ENCODE measurements at places on chromosomes 11 and 22.

DNA sequence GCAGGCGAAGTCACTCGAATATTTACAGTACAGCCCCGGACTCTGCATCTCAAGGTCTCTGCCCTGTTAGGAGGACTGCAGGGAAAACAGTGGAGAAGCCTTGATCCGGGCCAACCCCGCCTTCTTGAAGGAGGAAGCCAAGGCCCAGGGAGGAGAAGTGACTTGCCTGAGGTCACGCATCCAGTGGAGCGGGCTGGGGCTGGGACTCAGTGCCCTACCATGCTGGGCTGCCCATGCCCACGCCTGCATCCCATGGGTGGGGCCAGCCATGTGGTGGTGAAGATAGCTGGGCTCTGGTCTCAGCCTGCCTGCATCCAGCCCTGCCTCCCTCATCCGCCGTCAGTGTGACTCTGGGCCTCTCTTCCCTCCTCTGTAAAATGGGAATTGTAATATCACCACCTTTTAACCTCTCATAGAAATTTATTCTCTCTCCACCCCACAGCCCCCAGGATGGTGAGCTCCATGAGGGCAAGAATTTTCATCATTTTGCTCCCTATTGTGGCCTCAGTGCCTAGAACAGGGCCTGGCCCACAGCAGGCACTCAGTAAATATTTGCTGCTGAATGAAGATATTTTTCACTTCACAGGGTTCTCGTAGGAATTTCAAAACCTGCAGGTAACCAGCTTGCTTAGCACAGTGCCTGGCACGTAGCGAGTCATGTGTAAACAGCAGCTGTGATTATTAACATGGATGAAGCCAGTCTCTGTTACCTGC, 57.3 kb downstream of the OTOG start:
- no peak for DNase-seq

GRCh38 chr11:24437123-24437522, 59.7 kb upstream of the LUZP2 start:
- no peak for DNase-seq

- no peak for DNase-seq
Observed at GRCh38 chr22:36466258-36466657, 15.2 kb downstream of the TXN2 start.

- no peak for DNase-seq
Observed at GRCh38 chr11:119641983-119642745, 86.8 kb downstream of the NECTIN1 start.

DNA sequence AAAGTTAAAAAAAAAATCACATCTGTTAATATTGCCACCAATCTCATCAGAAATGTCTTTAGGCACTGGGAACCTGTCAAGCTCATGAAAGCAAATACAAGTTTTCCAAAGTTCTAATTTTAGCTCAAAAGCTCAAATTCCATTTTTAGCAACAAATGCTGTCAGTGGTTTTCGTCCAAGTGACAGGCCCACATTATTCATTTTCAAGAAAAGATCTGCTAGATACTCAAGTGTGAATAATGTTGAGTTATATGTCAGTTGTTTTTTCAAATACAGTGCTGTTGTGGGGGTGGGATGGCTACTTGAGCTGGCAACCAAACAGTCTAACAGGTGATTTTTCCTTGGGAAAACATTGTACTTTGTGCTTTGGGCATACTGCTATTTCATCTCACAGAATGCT, 1072.6 kb downstream of the OPCML start:
- DNase-seq, result no peak

DNA sequence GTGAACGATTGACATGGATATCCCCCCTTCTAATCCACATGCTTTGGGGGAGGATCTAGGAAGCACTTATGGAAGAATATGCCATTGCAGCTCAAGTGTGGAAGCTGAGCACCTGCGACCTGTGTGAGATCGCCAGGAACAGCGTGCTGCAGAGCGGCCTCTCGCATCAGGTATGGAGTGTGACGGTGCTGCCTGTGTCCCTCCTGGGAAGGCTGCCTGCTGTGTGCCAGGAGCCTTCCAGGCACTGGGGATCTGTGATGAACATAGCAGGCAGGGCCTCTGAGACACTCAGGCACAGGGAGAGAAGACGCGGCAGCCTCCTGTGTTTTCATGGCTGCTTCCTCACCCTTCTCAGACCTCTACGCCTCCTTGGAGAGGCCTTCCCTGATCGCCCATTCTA, 36.5 kb downstream of the RNF141 start:
- no peak for DNase-seq

DNA sequence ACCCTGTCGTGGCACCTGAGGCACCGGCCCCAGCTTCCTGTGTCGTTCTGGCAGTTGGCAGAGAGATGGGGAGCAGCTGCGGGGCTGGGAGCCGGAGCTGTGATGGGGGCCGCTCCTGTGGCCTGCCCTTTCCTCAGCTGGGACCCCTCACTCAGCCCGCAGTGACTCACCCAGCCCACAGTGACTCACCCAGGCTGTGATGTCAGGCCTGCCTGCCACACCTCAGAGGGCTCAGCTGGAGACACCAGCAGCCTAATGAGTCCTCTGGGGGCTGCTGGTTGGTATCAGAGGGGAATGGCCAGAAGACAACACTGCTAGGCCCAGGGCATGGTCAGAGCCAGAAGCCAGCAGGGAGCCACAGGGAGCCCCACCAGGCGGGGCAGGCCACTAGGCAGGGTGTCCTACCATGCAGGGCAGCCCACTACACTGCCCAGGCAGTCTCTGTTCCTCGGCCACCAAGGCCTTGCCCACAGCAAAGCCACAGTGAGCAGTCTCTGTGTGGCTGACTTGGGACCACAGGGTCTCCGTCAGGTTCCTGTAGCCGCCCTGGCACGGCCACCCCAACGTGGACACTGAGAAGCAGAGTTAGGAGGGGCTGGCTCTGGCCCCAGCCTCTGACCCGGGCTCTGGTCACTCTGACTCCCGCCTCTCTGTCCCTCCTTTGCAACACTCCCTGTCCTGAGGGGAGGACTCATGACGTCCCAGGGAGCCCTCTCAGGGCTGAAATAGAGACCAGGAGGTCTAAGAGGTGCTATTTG, 4.2 kb upstream of the FXYD2 start:
- DNase-seq, result no peak

DNA sequence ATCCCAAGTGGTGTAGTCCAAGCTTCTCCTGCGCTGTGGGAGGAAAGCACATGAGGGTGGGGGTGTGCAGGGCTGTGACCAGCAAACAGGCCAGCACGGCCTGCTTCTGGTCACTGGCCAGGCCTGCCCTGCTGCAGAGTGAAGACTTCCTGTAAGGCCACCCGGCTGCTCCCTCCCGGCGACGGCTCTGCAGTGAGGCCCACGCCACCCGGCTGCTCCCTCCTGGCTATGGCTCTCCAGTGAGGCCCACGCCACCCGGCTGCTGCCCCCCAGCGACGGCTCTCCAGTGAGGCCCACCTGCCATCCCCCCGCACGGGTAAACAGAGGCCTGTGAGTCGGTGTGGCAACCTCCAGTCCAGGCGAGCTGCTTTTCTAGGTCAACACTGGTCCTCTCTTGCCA, 31.4 kb upstream of the BRSK2 start:
- DNase-seq, result no peak

GRCh38 chr11:124080327-124081001, 34.8 kb upstream of the VWA5A start:
- DNase-seq, result no peak

DNA sequence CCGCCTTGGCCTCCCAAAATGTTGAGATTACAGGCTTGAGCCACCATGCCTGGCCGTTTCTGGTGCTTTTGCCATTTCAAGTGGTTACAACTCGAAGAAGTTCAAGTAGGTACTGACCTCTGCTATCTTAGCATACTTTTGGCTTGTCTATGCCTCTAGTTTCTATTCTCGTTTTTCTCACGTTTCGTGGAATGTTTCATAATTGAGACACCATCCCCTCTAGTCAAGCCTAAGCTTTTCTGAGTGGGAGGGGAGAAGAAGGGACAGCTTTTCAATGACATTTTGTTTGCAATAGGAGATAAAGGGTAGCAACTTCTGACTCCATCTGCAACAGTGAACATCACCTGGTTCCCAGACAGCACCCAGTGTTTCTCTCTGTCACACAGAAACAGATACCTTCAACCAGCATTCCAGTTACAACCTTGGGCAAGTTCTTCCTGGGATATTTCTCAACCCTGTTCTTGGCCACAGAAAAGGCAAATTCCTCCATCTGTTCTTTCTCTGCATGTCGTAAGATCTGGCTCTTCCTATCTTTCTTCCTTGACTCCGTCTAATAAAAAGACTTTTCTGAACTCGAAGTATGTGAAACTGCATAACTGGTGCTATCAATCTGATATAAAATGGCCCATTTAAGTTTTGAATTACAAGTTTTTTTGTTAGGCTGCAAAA, 25.5 kb downstream of the DDI1 start:
- no peak for DNase-seq

DNA sequence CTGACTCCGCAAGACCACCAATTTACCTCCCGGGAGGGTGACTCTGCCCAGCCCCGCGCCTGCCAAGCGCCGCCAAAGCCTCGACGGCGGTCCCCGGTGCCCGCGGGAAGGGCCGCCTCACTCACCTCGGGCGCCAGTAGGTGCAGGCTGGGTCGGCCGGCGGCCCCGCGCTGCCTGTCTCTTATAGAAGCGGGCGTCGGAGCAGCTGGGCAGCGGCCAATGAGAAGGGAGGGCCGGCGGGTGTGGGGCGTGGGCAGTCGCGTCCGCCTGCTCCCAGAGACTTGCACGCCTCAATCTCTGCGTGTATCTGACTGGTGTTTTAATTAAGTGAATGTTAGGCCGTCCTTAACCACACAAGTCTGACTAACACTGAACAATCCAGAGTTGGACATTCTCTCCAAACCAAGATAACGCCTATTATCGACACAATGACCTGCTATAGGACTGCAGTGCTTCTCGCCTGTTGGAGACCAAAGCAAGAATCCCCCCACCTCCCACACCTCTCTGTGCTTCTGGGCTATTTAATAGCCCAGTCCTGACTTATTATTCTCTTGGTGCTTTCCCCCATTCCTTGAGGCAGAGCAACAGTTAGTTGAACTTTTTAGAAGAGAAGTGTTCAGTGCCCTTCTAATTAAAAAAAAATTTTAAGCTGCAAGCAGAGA, at the start of gene TPH1:
TPH1 (minus strand) TSS at position 154 of the 662 bp plus-strand sequence. CDS start 5,507 bp downstream, outside the sequence.
- no peak for DNase-seq

- DNase-seq, result no peak
Observed at GRCh38 chr11:134565343-134565891, 153.4 kb upstream of the B3GAT1 start.

GRCh38 chr11:70367071-70367470, 31.3 kb upstream of the CTTN start:
- DNase-seq, result no peak

- no peak for DNase-seq
Observed at GRCh38 chr11:31871310-31872075, 60.4 kb upstream of the PAX6 start.

GRCh38 chr11:119166368-119167076, 2.0 kb upstream of the NLRX1 start:
- DNase-seq, result no peak

GRCh38 chr11:7613394-7613720, 59.9 kb downstream of the CYB5R2 start:
- DNase-seq, result no peak

GRCh38 chr11:3735827-3736226, 61.5 kb downstream of the NUP98 start:
- DNase-seq, result no peak

DNA sequence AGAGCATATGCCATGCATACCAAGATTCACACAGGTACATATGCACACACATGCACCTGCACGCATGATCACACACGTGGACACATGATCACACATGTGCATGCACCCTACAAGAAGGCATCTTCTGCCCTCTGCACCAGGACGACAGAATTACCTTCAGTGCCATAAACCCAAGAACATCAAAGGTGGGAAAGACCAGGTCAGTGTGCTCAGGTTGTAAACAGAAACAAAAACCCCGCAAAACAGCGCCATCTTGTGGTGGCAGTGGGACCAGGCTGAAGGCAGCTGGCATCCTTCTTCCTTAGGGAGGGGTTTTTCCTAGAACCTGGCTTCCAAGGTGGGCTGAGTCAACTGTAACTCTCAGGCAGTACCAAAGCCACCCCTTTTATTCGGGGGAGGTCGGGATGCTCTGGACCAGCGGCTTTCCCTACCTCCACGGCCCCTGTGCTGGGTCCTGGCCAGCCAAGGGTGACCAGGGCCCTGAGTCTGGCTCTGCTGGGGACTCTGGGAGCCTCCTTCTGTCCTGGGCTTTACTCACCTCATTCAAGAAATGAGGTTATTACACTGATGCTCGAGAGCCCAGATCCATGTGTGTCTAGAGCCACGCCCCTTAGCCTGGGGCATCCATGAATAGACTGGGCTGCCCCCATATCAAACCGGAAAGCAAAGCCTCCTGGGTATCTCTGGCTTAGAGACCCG, 69.4 kb upstream of the FGF3 start:
- no peak for DNase-seq

DNA sequence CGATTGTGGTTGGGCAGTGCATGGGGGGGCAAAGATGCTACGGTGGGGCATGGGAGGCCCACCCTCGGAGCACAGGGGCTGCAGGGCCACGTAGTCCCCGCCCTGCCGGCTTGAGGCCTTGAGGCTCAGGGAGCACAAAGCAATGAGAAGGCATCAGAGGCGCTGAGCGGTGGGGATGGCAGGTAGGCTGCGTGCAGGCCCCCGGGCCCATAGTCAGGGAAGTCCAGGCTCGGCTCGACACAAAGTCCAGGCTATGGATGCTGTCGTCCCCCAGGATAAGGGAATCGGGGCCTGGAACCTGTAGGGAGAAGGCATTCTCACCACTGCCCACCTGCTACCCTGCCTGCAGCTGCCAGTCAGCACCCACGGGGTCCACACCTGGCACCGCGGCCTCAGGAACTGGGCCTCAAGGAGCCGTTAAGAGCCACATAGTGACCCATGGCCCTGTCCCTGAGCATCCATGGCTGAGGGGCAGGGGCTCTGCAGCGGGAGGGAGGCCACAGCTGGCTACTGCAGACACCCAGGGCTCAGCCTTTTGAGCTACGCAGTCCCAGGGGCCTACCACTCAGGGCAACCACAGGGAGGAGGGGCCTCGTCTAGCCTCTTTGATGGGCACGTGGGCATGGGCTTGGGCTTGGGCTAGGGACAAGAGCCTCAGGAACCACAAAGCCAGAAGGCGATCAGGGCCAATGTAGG, 179.7 kb downstream of the IGLL1 start:
- no peak for DNase-seq

DNA sequence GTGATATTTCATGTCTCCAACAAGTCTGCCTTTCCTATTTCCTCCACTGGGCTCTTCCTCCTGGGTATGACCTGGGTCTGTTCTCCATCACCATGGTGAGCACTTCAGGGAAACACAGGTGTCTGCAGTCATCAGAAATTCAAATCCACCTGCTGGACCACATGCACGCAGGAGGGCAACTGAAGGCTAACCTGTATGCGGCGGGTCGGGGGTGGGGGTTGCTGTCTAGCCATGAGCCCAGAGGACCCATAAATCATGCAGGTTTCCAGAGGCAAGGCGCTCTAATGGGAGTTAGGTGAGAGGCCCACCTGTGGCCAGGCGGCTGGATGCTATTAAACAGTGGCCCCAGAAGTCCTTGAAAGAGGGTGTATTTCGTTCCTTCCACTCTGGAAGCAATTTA, 11.1 kb upstream of the PAMR1 start:
- DNase-seq, result no peak

DNA sequence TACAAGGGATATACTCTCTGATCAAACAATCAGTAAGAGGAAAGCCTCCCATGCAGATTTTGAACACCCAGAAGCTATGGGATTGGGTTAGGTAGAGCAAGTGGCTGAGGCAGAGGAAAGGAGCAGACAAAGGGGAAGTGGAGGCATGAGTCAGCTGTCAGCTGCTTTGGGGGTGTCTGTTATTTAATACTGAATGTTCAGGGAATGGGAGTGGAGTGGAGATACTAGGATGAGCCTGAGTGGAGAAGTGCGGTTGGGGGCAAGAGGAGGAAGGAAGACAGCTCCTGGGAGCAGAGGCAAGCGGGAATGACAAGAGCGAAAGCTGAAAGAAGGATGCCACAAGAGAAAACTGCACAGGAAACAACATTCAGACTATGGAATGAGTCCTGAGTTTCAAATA, 22.7 kb upstream of the TMPRSS5 start:
- DNase-seq, result no peak

- no peak for DNase-seq
Observed at GRCh38 chr11:130488848-130489584, 40.6 kb downstream of the ADAMTS15 start.

All from NCI-H1930 (cell line).